ENCODE measurements at places on chromosomes 4 and X.

DNA sequence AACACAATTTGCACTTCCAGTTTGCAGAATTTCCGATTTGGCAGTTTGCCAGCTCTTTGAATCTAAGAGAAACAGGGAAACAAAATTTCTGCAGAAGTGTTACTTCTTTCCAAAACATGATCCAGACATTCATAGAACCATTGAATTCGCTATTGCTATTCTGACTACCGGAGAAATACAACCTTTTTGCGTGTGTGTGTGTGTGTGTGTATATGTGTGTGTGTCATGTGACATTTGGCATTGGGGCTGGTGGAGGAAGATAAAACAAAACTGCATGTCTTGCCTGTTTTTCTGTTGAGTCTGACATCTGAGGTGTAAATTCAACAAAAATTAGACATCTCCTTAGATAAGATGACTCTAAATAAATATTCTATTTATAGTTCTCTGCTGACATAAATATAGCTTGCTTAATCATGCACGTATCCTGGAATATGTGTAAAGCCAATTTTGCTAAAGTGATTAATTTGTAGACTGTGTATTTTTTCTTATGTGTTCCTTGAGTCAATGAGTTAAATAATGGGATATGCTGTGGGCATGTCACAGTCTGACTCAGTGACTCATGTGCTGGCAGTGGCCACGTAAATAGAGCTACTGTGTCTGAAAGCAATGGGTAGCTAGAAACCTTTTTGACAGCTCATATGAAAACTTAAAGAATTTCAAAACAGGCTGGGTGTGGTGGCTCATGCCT lies 98.9 kb downstream of the HPGD start:
- DNase-seq = peak; percentile 33

DNA sequence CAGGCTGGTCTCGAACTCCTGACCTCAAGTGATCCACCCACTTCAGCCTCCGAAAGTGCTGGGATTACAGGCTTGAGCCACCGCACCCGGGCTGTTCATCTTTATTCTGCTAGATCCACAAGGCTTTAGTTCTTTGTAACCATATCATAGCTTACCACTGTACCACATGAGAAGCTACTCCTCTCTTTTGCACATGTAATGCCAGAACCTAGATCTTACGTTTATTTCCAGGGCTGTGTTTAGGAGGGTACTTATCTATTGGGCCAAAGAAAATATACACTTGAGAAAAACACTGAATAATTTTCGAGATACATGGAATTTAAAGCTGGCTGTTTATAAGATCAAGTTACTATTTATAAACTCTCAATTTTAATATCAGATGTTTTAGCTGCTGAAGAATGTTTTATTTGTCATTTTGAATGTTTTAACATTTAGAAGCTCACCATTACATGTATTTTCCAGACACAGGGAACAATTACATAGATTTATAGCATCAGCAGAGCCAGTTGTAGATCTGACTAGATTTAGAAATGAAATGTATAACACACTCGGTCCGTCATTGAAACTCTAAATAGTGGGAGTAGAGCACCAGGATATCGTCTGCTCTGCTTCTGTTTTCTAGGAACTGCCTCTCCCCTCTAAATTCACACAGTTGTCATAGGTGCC lies 155.3 kb upstream of the HAND2 start:
- no peak for DNase-seq

GRCh38 chr4:1720163-1720983 lies 750 bp downstream of the TMEM129 start:
- DNase-seq = no peak

DNA sequence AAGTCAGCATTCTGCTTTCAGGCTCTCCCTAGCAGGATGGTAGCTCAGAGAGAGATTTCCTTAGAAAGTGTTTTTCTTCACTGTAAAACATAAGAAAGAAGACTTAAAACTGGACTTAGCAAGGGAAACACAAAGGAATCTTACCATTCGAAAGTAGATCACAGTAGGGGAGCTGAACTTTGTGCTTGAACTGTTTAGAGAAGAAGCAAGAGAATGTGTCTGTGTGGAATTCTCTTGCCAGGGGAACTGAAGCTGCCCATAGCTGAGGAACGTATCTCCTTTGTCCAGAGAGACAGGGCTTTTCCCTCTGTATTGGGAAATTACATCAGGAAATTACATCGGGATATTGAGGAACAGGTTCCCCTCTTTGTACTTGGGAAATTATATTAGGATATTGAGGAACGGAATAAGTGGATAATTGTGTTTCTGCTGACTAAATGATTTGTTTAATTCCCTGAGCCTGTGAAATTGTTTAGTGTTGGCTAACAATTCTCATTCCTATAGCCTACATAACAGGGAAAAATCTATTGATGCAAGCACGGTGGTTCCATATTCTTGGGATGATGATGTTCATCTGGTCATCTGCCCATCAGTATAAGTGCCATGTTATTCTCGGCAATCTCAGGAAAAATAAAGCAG lies 21.2 kb downstream of the SRD5A3 start:
- DNase-seq = no peak

- no peak for DNase-seq
Measured at GRCh38 chr4:56080384-56080783, 131.6 kb downstream of the CEP135 start.

- peak; percentile 60 for DNase-seq
Measured at GRCh38 chr4:142405695-142406498, 440.2 kb downstream of the INPP4B start.

DNA sequence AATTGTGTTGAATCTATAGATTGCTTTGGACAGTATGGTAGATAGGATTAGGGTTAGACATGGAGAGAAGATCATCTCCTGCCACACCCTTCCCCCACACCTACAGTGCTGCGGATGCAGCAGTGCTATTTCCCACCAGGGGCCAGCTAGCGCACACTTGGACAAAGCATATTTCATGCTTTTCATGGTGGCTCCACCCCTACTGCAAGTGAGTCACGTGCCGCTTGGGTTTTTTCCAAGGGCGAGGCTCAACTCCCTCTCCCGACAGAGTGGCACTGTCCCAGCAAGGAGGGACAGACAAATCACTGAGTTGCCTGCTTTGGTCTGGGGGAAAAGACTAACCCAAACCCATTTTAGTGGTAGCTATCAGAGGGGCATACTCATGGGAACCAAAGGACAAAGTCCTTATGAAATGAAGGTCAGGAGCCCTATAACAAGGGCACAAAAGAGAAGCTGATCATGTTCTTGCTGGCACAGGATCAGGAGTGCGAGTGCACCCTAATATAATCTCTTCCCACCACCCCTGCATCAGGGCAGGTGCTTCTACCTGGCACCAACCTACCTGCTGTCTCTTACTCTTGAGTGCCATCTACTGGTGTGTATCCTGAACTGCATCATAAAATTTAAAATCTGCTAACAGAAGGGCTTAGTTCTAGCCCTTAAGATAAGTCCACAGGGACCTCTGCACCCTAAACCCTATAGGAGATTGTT lies 55.1 kb upstream of the PGAM4 start:
- DNase-seq = peak; percentile 12

DNA sequence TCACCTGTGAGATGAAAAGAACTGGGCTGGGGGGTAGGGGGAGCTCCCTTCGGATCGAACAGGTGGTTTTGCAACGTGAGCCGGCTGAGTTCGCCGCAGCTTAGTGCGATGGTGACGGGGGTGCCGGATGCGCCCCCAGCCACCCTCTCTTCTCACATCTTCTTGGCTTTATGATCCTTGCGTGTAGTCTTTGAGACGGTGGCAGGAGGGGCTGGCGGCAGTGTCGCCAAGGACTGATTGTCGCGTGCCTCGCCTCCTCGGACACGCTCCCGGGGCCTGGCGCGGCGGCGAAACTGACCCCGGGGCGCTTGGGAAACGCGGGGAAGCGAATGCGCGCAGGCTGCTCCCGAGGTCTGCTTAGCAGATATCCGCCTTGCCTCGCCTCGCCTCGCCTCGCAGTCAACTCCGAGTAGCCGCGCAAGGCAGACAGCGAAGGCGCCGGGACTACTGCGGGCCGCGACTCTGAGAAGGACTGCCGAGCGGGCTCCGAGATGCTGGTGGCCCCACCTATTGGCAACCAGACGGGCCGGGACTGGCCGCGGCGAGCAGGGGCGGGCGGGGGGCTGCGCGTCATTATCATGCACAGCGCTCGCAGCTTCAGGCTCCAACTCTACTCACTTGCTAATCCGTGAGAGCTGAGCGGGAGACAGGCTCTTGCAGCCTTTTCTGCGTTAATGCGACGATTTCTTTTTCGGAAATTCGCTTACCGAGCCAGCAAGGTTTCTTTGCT lies 1.5 kb downstream of the GRID2 start:
- DNase-seq = peak; percentile 9

- DNase-seq = no peak
Measured at GRCh38 chr4:112637552-112637866, 566 bp downstream of the LARP7 start.

GRCh38 chrX:96763608-96764007 lies 79.0 kb downstream of the DIAPH2 start:
- no peak for DNase-seq

DNA sequence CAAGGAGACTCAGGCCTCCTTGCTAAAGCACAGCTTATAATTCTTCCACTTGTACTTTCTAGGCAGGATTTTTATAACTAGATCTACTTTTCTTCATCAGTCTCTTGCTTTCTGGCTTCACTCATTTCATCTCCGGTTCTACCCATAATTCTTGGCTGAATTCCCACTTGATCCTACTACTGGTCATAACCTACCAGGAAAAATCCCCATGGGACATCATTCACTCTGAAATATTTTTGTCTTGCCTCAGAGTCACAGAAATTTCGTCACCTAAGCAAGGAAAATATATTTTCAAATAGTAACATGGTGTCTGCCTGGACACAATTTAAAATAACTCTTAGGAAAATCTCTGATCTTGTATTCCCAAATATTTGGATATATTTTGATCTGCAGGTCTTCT lies 122.3 kb downstream of the TEX13A start:
- DNase-seq = no peak

DNA sequence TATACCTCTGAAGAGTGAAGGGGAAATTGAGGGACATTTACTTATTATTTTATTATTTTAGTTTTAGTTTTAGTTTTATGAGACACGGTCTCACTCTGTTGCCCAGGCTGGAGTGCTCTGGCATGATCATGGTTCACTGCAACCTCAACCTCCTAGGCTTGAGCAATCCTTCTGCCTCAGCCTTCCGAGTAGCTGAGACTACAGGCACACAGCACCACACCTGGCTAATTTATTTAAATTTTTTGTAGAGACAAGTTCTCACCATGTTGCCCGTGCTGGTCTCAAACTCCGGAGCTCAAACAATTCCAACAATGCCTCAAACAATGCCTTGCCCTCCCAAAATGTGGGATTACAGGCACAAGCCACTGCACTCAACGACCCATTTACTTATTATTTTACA lies 68.4 kb upstream of the BMP2K start:
- no peak for DNase-seq

DNA sequence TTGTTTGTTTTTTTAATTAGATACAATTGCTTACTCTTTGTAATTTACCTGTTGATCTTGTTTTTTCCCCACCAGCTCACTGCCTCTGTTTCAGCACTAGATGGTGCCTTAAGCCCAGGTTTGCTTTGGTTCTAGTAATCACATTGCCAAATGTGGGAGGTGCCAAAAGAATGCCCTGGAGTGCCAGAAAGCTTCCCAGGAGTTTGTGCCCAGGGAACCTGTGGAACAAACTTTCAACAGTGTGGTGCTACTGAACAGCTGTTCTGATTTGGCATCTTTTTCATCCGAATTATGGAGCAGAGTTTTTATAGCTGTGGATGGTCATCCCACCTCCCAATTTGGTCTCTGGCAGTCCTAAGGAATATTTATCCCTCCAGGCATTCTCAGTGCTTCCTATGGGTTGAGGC lies 1000.7 kb downstream of the STIM2 start:
- DNase-seq = no peak

DNA sequence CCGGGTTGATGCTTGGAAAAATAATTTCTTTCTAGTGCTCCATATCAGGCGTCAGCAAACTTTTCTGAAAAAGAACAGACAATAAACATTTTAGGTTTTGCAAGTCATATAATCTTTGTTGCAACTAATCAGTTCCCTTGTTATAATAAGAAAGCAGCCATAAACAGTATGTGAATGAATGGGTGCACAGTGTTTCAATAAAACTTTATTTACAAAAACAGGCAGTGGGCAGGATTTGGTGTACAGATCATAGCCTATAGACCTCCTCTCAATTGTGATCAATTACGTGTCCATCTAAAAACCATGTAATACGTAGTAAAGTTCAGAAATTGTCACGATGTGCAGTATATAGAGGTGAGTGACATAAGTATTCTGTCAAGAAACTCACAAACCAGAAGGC lies 143.4 kb downstream of the AREG start:
- DNase-seq = no peak

Data from HS-27A (cell line).